ENCODE measurements at places on chromosomes 13 and 19.

DNA sequence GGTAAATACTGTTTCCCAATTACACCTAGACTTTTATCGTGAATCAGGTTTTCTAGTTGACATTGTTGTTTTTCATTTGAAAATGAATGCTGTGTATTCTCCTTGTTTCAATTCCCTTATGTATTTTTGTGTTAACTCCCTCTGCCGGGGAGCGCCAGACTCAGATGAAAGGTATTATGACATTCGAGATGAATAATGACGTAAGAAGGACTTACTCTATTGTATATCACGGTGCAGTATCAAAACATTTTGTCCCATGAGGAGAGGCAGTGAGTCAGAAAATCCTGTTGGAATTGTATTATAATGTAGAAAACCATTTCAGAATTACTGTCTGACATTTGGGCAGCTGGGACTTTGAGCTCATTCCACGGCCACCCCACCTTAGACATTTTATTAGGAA, 61.6 kb downstream of the LRCH1 start:
- DNase-seq = no peak

DNA sequence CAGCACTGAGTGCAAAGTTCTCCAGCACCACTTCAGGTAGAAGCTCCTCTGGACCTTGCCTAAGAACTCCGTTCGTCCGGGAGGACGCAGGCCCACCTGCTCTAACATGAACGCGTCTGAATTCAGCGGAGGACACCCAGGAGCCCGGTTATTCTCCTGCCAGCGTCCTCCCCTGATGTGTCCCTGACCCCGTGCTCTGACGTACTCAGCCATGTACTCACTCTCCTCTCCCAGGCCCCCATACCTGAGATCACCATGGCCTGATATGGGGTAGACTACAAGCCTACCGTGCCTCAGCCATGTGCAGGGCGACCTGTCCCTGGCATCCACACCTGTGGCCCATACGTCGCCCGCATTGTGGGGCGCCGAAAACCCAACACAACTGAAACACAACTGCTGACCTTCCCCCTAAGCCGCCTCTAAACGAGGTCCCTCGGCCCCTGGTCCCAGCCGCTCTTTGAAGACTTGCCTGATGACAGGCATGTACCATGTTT, 744 bp upstream of the ZNF584 start:
- no peak for DNase-seq

- no peak for DNase-seq
Observed at GRCh38 chr13:21111546-21111945, 50.2 kb upstream of the LATS2 start.

GRCh38 chr13:31424130-31424729, 224.5 kb downstream of the B3GLCT start:
- peak; percentile 71 for DNase-seq
